ENCODE measurements at places on chromosomes 12 and 14.

DNA sequence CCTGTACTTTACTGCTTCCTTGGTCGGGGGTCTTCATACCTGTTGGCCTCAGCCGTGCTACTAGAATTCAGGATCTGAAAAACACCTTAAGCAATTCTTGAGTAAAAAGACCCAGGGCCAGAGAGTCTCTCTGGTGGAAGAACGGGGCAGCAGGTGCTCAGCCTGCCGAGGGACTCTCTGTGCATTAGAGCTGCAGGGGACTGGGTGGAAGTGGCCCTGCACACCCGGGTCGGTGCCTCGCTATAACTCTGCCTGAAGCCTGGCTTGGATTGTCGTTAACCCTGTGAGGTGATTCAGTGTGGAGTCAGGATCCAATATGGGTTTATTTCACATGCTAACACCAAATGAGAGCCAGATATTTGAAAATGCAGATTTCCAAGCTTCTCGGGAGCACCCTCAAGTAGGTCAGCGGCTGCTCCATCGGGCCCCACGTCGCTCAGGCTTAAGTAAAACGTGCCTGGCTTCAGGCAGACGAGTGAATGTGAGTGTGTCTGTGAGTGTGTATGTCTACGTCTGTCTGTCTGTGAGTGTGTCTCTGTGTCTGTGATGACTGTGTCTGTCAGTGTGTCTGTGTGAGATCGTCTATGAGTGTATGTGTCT is 35.1 kb upstream of the C14orf180 start:
- no peak for DNase-seq

DNA sequence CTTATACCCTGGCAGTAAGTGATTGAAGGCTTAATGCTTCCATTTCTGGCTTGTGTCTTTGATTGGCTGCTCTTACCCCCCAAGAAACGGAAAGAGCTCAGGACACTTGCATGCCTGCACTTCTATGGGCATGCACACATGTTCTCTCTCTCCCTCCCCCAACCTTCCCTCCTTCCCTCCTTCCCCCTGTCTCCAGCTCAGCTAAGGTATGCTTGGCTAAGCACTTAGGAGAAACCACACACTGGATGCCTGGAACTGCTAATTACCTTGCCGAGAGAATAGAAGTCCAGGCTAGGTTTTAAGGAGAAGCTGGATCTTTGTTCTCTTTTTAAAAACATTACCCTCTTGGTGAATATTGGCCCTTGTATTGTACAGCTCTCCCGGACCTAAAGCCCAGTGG is 1072.8 kb upstream of the TMEM132C start:
- no peak for DNase-seq

DNA sequence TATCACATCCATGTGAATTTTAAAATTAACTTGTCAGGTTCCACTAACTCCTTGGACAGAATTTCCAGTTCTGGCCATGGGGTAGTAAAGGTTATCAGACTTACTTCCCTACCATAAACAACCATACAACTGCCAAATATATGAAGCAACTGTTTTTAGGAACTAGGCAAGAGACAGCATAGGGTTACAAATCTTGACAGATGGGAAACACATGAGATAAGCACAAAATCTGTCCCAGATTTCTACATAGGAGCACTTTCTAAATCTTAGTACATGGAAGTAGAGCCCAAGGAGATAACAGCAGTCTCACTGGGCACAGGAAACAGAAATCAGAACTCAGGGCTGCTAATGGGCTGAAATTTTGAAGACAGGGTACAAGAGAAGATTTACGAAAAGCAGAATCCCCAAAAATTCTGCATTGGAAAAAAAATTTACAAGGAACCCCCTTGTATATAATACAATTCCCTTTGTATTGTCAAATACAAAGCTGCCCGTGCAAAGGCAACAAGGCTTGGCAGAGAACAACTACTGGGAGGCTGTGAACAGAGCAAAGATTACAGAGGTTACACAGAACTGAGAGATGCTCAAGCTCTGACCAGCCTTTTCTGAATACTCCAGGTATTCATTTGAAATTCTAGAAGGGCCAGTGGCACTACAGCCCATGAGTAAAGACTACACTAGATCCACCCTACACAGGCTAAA is 43.2 kb downstream of the GALNT4 start:
- no peak for DNase-seq

- peak; percentile 48 for DNase-seq
These were observed 37.2 kb downstream of the ATP2B1 start for GRCh38 chr12:89671469-89671868.

GRCh38 chr12:9392842-9393241 is 184.6 kb upstream of the PZP start:
- DNase-seq: no peak

GRCh38 chr12:104480826-104481440 is 24.2 kb downstream of the CHST11 start:
- DNase-seq: no peak

GRCh38 chr14:71555654-71556559 is 376.3 kb upstream of the RGS6 start:
- no peak for DNase-seq

- DNase-seq: no peak
These were observed 42.3 kb downstream of the FBXO34 start for GRCh38 chr14:55313480-55313879.

DNA sequence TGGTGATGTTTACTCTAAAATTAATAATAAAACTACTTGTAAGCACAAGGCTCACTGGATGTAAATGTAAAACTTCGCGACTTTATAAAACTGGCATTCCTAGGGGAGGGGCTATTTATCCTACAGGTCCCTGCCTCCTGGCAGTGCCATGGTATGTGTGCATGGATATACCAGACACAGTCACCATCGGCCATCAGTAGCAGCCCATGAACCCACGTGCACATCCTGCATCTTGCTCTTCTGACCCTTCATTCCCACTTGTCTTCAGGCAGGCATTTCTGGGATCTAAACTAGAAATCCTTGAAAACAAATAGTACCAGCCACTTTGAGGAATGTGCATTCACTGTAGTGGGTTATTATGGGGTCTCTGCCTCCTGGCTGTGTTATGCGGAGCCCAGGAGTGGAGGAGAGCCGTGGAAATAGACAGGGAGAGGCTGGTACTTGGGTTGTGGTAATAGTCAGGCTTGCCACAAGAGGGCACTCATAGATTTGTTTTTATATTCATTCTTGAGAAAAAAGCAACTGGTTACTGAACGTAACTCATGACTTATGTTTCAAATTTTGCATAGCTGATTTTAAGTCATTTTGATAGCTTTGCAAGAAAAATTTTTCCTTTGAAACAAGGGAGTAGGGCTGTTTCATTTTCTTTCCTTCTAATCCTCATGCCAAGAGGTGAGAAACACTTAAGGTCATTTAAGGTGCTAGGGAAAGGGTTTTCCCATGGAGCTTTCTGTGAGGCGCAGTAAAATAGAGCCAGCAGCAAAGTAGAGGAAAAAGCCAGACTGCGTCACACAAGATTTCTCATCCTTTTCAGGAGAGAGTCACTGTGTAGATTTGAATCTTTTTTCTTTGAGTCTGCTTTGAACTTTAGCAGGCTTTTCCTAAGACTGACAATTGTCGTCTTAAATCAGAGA is 17.4 kb upstream of the GALNT16 start:
- DNase-seq: peak; percentile 55

DNA sequence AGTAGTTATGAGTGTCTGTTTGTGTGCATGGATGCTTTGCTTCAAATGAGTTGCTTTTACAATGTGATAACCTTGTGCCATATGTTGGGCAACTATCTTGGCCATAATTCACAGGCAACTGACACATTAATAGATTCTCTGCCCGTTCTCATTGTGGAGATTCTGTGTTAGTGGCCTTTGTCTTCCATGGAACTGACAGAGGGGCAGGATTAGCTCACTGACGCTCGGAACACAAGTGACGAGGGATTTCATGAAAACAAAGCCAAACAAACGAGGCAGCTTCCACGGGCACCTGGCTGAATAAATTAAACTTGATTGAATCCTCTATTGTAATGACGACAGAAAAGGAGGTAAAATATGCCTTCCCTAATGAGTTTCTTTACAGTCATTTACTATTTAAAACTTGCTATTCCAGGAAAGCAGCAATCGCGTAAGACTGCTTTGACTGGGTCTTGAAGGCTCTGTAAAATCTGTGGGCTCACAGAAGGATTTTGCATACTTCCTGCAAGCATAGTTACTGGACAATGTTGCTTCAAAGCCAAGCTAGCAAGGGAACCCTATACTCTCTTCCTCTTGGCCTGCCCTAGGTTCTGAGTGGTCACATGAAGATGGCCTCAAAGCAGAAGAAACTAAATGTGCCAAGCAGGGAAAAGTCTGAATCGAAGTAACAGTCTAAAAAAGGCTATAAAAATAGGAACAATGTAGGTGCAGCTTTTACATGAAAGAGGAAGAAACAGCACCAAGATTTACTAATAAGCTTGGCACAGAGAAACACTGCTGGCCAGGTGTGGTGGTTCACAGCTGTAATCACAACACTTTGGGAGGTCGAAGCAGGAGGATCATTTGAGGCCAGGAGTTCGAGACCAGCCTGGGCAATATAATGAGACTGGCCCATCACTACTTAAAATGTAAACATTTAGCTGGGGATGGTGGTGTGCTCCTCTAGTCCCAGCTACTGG is 28.1 kb upstream of the SINHCAF start:
- DNase-seq: no peak

DNA sequence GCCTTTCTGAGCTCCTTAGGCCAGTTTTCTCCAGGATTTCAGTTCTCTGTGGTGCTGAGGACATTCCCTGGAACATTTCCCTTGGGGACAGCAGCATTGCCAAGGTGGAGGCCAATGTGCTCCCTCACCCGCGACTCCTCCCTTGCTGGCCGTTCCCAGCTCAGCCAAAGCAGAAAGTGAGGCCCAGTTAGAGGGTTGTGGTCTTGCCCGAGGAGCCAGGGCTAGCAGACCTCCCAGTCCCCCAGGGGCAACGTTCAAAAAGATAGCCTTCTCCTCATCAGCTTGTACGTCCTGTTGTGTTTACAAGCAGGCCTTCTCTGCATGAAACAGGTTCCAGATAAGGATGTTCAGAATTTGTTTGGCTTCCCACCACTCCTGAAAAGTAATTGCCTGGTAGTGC is 78.4 kb downstream of the SSPN start:
- DNase-seq: no peak

DNA sequence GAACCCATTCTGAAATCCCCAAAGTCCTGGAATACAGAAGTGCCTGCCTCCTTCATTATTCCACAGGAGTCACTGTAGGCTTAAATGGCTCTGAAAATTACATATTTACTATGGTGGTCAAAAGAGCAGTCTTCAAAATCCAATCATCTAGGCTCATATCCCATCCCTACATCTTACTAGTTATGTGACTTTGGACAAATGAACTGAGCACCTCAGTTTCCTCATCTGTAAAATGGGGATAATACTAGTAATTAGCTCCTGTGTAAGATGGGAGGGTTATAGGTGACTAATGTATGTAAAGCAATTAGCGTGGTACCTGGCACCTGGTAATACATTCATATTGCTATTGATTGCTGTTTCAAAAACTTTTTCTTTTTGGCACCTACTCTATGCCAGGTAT is 243.6 kb downstream of the CHST11 start:
- no peak for DNase-seq

DNA sequence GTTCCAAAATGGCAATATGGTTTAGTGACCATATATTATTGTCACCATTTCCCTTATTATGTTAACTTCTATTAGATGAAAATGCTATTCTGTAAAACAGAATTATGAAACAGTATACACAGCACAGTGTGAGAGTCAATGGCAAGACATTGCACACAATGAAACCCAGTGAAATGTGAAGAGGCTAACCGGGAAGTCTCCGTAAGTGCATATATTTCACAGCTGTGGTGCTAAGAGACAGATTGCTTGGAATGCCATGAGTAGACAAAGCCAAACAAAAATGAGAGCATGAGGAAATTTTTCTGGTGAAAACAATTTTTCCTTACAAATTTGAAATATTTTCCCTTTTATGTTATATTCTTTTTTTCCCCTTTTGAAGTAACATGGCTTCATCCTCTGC is 49.4 kb downstream of the DYRK2 start:
- DNase-seq: no peak

DNA sequence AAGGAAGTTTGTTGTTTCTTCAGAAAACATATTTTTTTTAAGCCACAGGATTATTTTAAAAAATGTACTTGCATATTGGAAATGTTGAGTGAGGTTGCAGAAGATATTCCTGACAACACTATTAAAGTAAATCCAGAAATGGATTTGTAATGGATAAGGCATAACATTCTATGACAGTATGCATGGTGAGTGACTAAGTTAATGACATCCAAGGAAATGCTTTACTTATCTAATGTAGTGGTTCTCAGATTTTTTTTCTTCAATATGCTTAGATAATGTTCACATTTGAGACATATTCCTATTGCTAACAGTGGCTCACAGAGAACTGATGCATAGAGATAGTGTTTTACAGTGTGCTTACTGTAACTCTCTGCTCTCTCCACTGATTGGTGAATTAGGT is 49.4 kb downstream of the ZDHHC17 start:
- DNase-seq: no peak

GRCh38 chr14:52266782-52267181 is 716 bp upstream of the PTGDR start:
- no peak for DNase-seq

Measured in AG09309 (cell line).